A549 (cell line): ENCODE measurements at places on chromosomes 4 and X. TPM values are rescaled to one million over a fixed set of nuclear protein-coding genes. Genes with fewer than 3 reads are reported as not detected.

DNA sequence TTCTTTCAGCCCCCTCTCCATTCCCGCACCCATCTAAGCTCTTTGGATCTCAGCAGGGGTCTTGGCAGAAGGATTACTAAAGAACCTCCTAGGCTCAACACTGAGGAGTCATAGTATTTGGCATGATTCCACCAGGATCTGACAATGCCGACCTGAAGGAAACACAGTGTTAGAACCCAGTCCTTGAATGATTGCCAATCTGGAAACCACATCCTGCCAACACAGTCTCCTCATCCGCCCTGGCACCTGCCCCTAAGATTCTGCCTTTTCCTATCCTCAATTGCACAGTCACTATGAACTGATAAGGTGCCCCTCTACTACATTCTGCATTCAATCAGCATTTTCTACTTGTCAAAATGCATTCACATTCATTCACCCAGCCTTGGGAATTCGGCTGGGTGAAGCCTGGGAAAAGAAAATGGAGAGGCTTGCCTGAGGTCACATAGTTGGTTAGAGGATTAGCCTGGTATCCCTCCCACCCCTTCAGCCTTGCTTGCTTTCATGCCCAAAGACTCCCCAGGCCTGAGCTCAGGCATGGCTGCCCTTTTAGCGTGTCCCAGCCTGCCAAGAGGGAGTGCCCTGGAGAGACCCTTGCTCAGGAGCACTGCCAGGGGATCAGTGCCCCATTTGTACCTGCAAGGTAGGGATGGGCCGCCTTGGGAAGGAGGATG lies 2.2 kb upstream of the CLDN2 start:
- DNase-seq = peak; percentile 60

Gene IDS
- 40.6 to 46.8 TPM (median 44.5 TPM) in 3 replicates for polyA plus RNA-seq

Gene ITGB1BP2
- polyA plus RNA-seq = 1.4 to 2.4 TPM (median 2.0 TPM) in 3 replicates

GRCh38 chr4:19399001-19399400 lies 852.7 kb upstream of the SLIT2 start:
- DNase-seq = no peak

DNA sequence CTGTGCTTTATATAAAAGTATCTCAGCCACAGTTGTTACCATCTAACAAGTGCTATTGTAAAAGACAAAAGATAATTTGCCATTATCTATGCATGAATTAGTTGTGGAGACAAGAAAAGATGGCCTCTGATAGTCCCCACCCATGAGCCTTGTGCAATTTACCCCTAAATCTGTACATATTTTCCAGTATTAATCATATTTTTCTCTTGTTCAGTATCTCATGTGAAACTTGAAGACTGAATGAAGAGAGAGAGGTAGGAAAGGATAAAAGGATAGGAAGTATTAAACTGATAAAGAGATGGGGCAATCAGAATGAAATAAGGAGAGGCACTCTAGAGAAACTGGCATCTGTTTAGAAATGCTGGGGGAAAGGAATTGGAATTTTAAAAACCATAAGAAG lies 3.7 kb downstream of the MYOZ2 start:
- DNase-seq = no peak

GRCh38 chrX:118355225-118355920 lies 9.5 kb downstream of the WDR44 start:
- DNase-seq = no peak

Gene BOD1L1
- polyA plus RNA-seq = 16.3 to 16.9 TPM (median 16.4 TPM) in 3 replicates

DNA sequence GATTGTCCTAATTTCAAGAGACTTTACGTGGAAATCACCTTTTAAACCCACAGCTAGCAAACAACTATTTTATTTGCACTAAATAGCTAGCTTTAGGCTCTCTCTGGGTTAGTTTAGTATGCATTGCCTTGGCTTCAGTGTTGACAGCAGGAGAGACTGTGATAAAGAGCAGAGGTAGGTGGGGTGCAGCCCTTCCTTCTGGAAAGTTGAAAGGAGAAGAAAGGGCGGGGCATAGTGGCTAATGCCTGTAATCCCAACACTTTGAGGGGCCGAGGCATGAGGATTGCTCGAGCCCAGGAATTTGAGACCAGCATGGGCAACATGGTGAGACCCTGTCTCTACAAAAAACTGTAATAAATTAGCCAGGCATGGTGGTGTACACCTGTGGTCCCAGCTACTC lies 29.0 kb upstream of the TMEM154 start:
- no peak for DNase-seq

Gene MAGEA1
- not detected in 3 replicates for polyA plus RNA-seq

DNA sequence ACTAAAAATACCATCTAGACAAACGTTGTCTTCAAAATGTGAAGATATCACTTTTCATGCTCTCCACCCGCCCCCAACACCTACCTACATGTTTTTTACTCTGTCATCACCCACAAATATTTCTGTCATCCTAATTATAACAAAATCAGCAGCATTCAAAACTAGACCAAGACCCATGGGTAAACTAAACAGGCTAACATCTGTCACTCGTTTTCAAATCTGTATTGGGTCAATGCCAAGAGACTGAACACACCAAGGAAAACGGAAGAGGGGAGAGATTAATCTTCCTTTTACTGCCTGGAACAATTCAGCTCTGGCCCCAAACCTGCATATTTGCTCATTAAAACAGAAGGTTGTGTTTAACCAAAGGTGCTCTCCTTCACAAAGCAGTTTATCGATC lies 17.5 kb downstream of the FAM184B start:
- DNase-seq = no peak
